ENCODE measurements at places on chromosomes 16 and 17. TPM values are rescaled to one million over a fixed set of nuclear protein-coding genes. Genes with fewer than 3 reads are reported as not detected.

IL34 gene
- total RNA-seq, result 0.64 TPM

SNAI3 gene
- total RNA-seq, result 0.66 TPM

RCVRN gene
- total RNA-seq, result 0.15 TPM

NPIPB13 gene
- total RNA-seq, result 10.2 TPM

CCL8 gene
- total RNA-seq, result 0.66 TPM

TMIGD1 gene
- not detected for total RNA-seq

WNT3 gene
- 2.9 TPM for total RNA-seq

MT1M gene
- total RNA-seq, result 42.9 TPM

- no peak for DNase-seq
Observed at GRCh38 chr16:27969574-27969973, 93.9 kb downstream of the GSG1L start.

DNA sequence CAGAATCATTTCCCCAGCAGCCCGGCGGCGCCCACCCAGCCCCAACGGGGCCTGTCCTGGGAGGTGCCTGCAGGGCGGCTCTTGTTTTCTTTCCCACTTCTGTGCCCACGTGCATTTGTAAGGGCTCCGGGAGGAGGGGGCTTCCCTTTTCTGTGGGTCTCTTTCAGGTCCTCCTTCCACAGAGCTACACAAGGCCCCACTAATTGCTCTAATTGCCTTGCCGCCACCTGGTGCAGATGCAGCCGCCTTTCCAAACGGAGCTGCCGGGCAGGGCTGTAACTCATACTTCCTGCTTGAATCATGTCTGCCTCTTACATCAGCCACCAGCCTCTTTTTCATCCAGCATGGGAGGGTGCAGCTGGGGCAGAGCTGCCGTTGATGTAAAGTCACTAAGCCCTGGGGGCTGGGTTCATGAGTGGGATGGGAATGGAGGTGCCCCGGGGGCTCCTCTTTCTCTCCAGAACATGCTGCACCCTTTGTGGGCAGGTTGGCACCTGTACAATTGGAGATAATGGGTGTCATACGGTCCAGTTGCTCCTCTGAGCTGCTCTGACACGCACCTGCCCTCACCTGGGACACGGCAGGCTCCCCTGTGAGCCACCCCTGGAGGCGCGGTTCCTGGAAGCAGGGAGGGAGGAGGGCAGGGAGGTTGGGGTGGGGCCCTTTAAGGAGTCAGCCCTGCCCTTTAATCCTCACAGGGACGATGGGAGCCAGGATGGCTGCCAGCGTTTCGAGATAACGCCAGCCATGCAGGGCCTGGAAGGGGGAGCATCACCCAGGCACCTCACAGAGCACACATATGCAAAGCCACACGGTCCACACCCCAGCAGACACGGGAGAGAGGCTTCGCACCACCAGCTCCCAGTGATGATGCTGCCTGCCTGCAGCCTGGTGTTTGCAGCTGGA is 41.1 kb upstream of the KLHDC4 start:
- no peak for DNase-seq

DNA sequence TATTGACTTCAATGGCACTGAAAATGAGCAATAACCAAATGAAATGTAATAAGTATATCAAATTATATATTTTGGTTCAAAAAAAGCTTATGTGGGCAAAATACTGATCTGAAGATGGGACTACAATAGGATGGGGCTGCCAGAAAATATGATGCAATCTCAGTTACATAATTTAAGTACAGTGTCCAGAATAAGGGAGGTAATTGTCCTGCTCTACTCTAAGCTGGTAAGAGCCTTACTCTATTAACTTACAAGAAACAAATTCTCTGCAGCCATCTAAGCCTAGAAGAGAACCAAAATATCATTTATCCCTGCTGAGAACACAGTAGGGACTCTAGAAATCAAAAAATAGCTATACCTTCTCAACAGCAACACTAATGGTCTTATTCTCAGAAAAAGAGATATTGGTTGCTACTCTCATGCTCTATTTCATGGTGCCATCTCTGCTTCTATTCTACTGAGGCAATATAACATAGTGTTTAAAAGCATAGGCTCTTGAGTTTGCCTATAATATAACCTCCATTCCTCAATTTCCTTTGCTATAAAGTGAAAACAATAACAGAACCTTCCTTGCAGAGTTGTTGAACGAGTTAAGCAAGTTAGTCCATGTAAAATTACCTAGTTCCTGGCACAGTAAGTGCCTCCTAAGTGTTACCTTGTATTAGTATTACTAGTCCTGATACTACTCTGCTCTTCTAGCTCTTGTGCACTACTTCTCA is 19.9 kb downstream of the NQO1 start:
- DNase-seq, result no peak

DNA sequence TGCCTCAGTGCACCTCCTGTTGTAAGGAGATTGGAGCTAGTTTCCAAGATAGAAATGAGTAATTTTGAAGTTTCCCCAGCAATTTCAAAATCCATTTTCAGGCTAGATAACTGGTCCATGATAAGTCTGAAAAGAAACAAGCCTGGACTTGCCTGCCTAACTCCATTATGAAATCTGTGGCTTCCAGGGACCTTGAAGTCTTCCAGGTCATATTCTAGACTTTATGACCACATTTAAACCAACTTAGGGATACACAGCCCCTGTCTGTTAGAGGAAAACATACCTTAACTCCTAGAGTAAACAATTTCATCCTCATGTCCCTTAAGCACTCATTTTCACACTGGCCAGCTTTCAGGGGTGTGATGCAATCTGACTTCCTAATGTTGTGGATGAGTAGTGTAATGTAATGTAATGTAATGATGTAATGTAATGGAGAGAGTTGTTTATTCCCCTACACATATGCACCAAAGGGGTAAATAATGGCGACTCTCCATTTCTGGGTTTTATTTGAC is 96.7 kb upstream of the FAM20A start:
- DNase-seq, result no peak

- no peak for DNase-seq
Observed at GRCh38 chr17:44749980-44750318, 8.8 kb upstream of the ADAM11 start.

GRCh38 chr17:5610956-5611355 is 26.6 kb upstream of the NLRP1 start:
- no peak for DNase-seq

GRCh38 chr17:82915010-82915756 is 75.4 kb upstream of the ZNF750 start:
- no peak for DNase-seq

DNA sequence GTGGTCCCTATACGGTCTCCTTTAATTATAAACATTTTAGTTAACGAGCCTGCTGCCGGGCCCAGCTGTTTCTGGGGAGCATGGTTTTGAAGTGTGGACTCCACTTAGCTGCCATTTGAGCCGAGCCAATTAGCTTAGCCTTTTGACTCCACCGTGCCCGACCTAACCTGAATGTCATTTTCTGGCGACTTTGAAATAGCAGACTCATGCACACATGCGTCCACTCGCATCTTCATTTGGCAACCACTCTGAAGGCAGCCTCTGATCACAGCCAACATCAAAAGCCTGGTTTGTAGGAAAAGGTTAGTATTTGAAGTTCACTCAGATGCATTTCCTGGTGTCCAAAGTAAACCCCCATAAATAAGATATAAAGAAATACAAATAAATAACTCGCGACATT is 16.8 kb downstream of the AXIN2 start:
- DNase-seq, result no peak

DNA sequence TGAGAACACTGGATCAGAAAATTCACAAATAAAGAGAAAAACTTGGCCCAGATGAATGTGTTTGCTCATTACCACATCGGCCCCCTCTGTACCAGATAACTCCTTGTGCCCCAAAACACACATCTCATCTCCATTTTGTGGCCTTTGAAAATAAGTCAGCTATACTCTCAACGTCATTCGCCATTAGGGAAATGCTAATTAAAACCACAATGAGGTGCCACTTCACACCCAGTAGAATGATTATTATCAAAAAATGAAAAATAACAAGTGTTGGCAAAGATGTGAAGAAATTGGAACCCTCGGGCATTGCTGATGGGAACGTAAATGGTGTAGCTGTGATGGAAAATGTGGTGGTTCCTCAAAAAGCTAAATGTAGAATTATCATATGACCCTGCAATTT is 34.6 kb upstream of the AKTIP start:
- DNase-seq, result no peak

DNA sequence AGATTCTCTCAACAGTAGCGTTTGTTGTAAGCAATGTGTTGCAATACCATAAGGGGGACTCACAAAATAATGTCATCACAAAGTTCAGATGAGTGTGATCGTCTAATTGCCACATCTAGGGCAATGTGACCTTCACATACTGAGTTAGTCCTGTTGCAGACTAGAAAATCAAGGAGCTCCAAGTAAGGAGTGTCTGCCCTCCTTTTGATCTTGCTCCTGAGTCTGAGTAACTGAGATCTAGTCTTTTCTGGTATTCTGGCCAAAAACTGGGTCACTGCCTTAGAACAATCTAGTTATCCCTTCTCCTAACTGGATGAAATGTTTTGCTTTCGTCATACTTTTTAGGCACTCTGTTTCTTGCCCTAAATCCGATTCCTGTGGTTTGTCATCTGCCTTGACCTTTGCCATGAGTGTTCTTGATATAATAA is 712.1 kb downstream of the CDH11 start:
- no peak for DNase-seq

DNA sequence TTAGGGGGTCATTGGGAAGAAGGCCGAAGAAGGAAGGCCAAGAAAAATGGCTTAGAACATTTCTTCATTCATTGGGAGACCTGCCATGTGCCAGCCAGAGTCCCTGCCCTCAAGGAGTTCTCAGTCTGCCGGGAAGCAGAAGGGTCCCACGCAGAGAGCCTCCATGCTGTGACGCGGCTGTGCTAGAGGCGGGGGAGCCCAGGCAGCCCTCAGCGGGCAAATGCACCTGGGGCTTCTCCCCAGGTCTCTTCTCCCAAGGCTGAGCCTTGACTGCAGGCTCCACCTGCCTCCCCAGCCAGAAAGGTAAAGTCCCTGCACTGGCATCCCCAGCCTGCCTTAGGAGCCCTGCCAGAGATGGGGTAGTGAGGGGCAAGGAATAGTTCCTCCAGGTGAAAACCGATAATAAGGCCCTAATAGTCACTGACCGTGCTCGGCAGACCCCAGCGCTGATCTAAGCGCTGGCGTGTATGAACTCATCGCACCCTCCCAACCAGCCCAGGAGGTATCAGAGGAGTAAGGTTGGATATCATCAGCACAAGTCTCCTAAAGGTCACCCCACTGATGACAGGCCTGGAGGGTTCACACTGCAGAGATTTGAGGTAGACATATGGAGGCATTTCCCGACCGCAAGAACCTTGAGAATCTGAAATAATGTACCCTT is 6.0 kb upstream of the CDR2L start:
- DNase-seq, result no peak

- DNase-seq, result peak; percentile 55
Observed at GRCh38 chr17:80498242-80498919, 22.0 kb upstream of the NPTX1 start.

DNA sequence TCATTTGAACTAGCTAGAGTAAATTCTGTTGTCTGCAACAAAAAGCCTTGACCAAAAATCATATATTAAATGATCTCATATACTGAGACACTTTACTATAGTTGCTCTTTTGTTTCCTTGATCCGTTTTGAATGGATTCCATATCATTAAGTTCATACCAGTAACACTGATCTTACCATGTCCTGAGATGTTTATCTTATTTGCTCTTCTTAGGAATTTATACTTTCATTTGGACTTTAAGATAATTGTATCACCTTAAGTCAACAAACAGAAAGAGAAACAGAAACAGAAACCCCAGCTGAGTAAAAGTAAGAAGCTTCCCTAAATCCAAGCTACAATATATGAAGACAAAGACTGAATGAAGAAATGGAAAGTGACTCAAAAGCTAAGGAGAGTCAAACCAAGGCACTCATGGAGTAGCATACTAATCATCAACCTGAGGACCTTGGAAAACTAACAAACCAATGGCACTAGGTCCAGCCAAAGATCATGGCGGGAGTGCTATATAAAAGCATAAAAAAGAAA is 106.5 kb upstream of the COX10 start:
- DNase-seq, result no peak

DNA sequence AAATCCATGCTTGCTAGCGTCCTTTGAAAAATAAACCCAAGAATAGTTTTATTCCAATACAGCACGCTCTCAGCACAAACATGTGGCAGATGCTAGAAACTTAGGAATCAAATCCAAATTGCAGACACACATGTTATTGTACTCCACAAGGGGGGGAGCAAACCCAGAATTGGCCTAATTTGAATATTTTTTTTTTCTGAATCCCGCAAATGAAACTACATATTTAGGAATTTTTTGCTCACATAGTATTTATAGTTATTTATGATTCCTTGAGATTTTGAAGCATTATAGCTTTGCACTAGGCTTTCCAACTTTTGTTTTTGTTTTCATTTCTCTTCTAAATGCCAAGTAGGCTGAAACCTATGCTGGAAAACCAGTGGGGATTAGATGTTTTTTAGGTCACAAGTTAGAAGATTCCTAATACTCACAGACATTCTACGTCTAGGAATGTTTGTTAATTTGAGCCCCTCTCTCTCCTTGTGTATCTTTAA is 59.3 kb upstream of the CDH11 start:
- DNase-seq, result no peak

DNA sequence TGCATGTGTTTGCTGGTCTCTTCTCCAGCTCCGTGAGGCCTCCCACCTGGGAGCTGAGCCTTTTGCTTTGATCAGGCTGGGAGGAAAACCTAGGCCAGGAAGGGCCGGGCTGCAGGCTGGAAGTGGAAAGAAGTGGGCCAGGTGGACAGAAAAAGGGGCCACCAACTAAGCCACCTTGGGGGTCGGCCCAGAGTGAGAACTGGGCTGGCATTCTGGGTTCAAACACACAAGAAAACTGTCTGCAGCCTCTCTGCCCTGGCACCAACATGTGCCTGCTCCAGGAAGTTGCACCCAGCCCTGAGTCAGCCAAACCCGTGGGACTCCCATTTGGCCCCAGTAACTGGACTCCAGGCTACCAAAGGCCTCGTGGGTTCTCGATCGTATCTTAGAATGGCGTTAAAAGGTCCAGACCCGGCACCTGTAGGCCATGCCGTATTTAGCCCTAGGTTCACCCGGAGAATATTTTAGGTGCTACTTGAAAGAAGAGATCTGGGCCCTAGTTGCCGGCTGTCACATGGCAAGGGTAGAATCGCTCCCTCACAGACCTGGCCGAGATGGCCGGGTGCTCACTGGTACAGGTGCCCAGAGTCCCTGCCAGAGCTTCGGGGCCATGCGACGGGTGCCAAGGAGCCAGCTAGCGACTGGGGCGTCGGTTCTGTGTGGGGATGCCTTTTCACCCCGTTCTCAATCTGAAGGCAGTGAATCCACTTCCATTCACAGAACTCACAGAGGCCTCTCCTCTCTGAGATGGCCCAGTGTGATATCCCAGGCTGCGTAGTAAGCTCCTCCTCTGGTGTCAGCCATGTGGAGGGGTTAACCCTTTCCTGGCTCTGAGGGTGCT is 236.6 kb downstream of the MRTFB start:
- no peak for DNase-seq

- DNase-seq, result peak; percentile 25
Observed at GRCh38 chr16:27505297-27506236, 44.1 kb downstream of the GTF3C1 start.

DNA sequence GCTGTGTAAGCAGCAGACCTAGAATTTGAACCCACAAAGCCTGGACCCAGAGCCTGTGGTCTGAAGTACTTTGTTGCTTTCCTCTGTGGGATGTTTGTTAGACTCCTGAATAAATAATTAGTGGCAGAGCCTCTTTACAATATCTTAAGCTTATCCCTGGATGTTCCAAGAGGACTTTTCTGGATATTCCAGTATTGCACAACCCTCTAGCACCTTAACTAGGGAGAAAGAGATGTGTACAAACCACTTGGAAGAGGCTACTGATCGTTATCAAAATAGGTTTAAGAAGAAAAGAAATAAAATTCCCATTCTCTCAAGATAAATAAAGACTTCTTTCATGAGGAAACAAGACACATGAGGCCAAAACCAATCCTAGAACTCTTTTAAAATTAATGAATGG is 632.4 kb downstream of the CDH11 start:
- DNase-seq, result no peak

GRCh38 chr17:59746849-59747445 is 39.5 kb downstream of the VMP1 start:
- no peak for DNase-seq

Data from breast epithelium (tissue), 4 donors.